Cortex of kidney (tissue), 1 donor: ENCODE measurements at places on chromosomes 1 and 21.

- no peak for DNase-seq
Measured at GRCh38 chr1:67616394-67616985, 68.5 kb upstream of the GADD45A start.

- DNase-seq: no peak
Measured at GRCh38 chr1:3312898-3313575, 141.4 kb upstream of the ARHGEF16 start.

GRCh38 chr21:29418813-29419212 lies 120.1 kb downstream of the BACH1 start:
- DNase-seq: no peak

GRCh38 chr1:52328615-52329014 lies 37.4 kb downstream of the CC2D1B start:
- no peak for DNase-seq

- DNase-seq: no peak
Measured at GRCh38 chr1:213286235-213286634, 235.2 kb downstream of the RPS6KC1 start.

DNA sequence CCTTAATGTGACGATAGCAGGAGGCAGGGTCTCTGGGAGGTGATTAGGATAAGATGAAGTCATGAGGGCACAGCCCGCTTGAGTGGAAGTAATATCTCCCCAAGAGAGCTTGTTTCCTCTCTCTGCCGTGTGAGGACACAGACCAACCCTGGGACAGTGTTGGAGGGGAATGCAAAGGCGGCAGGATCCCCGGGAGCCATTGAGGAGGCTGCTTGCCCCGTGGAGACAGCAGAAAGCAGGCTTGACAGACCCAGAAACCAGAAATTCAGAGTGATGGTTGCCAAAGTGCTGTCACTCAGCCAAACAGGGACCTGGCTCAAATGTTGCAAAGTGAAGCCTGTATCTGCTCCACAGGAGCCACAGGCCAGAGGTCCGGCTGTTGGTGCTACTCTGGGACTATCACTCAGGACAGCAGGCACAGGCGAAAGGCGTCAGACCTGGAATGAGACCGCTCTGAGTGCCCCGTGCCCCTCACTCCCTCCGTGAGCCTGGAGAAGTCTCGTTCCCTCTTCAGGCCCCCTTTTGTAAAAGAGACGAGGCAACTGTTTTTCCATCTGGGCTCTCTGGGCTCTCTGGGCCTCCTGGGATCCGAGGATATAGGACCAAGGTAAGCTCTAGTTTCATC lies 96.6 kb upstream of the VANGL1 start:
- no peak for DNase-seq

DNA sequence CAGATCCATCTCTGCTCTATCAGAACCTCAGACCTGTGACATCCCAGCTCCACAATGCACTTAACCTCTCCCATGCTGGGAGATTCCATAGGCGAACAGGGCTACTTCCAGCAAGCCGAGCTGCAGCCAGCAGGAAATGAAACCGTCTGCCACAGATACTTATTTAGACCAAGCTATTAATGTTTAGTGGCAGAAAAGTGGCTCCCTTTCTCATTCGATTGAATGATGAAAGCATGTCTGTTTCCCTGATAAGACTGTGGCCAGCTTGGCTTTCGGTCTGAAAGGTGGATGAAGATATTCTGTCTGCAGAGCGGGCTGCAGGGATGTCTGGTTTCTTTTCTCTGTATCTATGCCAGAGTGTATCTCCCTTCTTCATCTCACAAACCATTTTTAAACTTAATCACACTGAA lies 146.4 kb downstream of the GREM2 start:
- DNase-seq: no peak

GRCh38 chr1:3285106-3285740 lies 169.2 kb upstream of the ARHGEF16 start:
- no peak for DNase-seq

GRCh38 chr1:67350783-67351182 lies 43.1 kb downstream of the IL12RB2 start:
- no peak for DNase-seq

DNA sequence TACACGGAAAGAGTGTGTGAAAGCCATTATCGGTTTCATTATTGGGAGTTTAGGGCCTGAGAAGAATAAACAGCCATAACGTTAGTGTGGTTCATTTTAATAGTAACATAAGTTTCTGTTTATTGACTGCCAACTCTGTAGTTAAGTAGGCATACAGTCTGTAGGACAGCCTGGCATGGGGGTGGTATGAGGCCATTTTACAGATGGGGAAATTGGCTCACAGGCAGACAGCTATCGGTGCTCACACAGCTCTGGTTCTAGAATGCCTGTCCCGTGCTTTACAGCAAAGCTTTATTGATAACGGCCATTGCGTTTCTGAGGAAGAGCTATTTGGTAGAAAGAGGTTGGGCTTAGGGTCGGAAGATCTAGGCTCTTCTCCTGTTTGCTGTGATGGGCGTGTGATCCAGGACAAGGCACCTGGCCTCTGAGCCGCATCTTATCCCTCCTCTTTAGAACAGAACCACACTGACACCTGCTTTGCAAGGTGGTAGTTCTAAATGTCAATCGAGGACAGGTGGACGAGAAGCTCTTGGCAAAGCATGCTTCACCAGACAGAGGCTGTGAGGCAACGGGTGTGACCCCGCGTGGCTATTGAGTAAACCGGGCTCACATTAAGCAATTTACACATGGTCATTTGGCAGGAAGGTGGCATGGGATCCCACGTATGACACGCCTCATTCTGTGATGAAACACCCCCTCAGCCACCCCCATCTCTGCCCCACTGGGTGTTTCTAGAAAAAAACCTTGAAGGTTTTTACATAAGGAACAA lies 14.9 kb downstream of the ETS2 start:
- DNase-seq: no peak

DNA sequence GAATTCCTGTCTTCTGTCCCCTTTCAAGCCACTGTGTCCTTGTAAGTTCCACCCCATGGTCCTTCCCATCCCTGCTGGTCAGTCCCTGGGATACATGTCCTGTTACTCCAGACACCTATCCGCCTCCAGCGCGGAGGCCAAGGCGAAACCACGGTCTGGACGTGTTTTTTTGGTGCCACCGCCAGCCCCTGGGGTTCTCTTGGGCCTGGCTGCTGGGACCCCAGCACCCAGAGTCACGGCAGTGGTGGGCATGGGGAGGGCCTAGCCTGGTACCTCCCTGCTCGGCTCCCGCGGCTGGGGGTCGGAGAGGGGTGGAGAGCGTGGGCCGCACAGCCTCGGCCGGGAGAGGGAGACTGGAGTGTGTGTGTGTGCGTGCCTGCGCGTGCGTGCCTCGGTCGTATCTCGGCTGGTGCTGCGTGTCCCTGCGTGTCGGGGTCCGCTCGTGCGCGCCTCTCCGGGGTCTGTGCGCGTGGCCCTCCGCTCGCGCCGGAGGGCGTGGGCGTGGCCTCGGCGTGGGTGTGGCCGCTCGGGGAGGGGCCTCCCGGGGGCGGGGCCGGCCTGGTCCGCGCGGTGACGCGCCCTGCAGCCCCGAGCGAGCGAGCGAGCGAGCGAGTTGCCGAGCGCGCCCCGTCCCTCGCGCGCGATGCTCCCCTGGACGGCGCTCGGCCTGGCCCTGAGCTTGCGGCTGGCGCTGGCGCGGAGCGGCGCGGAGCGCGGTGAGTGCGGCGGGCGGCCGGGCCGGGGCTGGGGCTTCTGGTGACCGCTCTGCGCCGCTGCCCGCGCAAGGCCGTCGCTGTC lies at the start of gene VWA1:
Gene VWA1, plus strand, starts transcription at position 585 of the 798 bp plus-strand sequence. Its CDS starts 59 bp downstream, at position 644.
- DNase-seq: no peak

DNA sequence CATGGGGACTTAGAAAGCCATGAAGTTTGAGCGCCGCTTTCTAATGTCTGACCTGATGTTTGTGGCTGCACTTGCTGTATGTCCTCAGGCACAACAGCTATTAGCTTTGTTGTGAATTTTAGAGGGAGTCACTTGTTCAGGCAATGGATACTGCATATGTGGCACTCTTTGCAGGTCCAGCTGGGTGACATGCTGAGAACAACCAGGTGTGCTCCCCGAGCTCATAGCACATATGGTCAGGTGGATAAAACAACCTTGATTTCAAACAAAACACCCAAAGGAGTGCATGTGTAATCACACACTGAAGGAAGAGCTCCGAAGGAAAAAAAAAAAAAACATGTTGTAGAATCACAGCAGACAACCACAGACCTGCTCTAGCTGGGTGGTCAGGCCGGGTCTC lies 178.6 kb downstream of the BACH1 start:
- DNase-seq: no peak

- DNase-seq: no peak
Measured at GRCh38 chr1:64155278-64155677, 48.1 kb upstream of the UBE2U start.
